NT2/D1 (cell line): ENCODE measurements at places on chromosomes 5 and 9.

- DNase-seq = no peak
Measured at GRCh38 chr5:150295741-150296486, 6.3 kb upstream of the CAMK2A start.

DNA sequence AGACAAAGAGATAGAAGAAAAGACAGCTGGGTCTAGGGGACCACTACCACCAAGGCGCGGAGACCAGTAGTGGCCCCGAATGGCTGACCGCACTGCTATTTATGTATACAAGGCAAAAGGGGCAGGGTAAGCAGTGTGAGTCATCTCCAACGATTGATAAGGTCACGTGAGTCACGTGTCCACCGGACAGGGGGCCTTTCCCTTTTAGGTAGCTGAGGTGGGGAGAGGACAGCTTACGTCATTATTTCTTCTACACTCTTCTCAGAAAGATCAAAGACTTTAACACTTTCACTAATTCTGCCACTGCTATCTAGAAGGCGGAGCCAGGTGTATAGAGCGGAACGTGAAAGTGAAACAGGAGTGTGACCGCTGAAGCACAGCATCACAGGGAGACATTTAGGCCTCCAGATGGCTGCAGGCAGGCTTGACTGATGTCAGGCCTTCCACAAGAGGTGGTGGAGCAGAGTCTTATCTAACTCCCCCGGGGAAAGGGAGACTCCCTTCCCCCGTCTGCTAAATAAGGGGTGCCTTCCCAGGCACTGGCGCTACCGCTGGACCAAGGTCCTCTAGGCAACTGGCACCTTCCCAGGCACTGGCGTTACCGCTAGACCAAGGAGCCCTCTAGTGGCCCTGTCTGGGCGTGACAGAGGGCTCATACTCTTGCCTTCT is 6.1 kb upstream of the PRR16 start:
- DNase-seq = no peak

DNA sequence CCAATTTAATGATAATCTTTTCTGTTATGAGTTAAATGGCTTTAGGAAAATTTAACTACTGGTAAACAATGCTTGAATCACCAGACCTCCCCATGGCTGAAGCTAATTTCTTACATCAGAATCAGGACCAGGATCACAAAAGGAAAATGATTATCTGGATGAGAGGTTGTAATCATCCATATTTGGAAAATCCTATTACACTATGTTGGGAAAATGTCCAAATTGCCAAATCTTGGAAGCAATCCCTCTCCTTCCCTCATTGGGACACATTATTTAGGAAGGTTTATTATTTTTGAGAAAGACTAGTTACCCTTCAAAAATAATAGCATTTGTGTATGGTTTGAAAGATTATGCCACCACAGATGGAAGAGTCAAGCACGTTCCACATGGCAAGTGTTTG is 130.7 kb upstream of the MINAR2 start:
- no peak for DNase-seq

DNA sequence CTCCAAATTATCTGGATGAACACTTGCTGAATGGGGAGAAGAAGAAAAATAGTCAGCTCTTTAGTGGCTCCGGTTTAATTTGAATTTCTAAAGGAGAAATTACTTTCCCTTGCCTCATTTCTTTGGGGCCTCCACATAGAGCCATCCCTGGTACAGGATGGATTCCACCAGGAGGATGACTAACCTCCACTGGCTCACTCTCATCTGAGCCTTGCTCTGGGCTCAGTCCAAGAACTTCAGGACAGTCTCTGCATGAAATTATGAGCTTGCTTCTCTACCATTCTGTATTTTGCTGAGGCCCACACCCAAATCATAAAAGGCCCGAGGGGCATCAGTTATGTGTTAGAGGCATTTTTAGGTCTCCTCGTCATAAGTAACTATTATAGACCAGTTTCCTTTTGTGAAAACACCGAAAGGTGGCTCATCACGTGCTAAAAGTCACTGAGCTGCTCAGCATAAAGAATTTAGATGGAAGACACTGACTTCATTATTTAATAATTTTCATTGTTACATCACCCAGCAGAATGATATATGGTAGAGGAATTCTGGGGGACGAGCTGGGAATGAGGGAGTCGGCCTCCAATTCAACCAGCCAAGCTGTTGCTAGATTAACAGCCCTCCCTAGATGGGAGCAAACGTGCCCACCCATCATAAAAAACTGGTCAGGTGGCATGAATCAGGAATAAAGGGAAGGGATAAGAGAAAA is 222.1 kb downstream of the TARS1 start:
- DNase-seq = no peak

DNA sequence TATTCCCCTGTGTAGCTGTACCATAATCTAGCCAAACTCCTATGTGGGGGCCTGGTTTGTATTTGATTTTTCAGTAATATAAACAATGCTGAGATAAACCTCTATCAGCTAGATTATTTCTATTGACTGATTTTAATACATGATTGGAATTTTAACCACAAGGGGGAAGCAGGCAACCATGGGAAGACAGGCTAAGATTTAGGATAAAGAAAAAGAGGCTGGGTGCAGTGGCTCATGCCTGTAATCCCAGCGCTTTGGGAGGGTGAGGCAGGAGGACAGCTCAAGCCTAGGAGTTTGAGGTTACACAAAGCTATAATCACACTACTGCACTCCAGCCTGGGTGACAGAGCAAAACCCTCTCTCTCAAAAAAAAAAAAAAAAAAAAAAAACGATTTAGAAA is 18.1 kb upstream of the GPX3 start:
- no peak for DNase-seq

- no peak for DNase-seq
Measured at GRCh38 chr5:163622799-163623198, 117.4 kb downstream of the MAT2B start.

GRCh38 chr5:151570512-151571269 is 20.4 kb downstream of the FAT2 start:
- no peak for DNase-seq

DNA sequence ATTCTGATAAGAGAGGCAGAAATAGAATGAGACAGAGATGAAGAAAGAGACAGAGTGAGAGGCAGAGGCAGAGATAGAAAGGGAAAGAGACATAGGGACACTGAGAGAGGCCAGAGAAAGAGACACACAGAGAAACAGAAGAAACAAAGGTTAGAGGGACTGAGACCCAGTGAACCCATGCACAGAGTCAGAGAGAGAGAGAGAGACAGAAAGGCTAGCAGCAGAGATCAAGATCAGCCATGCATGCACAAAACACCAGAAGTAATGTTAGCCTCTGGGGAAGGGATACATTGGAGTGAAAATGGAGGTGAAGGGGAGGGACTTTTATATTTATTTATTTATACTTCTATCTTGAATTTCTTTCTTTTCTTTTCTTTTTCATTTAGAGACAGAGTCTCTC is 14.1 kb upstream of the SPARC start:
- no peak for DNase-seq

DNA sequence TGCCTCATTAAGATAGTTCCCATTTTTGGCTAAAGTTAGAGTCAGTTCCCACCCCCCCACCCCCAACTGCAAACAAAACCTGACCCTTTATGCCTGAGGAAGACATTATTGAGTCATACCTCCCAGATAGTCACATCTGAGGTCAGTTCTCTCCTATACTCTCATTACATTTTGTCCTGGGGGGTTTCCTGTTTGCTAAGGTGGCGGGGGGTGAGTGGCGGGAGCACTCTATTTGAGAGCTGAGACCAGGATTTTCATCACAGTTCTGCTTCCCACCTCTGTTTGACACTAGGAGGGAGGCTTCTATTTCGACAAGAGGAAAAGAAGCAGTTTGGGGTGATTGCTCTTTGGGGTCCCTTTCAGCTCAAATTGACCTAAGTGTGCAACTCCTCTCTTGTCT is 59.4 kb upstream of the ICE1 start:
- no peak for DNase-seq

DNA sequence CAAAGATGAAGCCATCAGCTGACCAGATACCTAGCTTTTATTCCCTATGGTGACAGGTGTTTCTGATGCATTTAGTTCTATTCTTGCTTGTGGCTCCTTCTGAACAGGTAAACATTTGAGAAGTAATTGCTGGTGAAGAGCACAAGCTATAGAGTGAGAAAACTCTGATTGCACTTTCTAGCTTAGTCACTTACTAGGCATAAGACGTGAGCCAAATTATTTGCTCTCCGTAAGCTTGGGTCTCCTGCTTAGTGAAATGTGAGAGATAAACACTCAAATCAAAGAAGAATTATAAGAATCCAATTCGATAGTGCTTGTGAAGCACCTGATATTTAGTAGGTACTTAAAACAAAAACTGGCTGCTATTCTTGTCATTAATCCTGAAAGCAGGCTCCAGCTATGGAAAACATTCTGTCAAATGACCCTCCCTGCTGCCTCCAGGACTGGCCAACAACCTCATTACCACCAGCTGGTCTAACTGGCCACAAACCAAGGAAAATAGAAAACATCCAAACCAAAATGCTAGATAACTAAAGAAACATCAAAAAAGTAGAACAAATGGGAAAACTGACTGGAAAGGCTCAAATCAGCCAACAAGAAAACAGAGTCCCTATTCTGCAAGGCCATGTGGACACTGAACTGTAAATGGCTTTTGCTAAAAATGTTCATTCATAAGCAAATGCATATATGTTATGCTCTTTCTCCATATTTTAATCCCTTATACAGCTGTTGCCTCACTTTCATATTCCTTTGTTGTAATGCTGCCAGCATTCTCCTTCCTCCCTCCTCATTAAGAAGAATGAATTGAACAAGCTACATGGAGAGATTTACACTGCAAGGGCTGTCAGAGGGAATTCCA is 616.1 kb downstream of the DTWD2 start:
- DNase-seq = no peak

DNA sequence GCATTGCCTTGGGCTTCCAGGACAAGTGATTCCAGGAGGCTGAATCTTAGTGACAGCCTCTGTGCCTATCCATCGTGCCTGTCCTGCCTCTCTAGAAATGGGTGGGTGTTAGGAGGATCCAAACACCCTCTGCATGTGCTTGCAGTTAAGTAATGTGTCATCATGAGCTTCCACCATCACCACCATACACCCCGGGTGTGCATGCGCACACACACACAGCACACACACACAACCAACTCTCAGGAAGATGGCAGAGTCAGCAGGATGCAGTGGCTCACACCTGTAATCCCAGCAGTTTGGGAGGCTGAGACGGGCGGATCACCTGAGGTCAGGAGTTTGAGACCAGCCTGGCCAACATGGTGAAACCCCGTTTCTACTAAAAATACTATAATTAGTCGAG is 22.8 kb upstream of the CERCAM start:
- no peak for DNase-seq

DNA sequence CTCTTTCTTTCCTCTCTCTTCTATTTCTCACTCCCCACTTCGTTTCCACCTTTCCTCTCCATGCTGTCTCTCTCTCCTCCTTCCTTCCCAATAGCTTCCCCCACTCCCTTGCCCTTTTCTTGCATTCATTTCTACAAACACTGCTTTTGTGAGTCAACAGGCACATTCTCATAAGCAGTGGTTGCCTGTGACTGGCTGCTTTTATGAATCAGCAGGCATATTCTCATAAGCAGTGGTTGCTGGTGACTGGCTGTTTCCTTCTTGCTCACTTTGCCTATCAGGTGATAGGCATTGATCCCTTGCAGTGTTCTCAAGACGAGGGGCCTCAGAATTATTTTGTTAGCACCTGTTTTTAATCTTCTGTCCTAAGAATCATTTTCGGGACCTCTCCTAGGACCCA is 116.1 kb upstream of the ACTBL2 start:
- DNase-seq = no peak

GRCh38 chr5:54281960-54282692 is 28.2 kb downstream of the ARL15 start:
- no peak for DNase-seq

GRCh38 chr5:140321796-140322195 is 18.9 kb upstream of the PFDN1 start:
- no peak for DNase-seq

GRCh38 chr9:73213300-73213699 is 61.6 kb downstream of the ANXA1 start:
- no peak for DNase-seq

GRCh38 chr9:5479994-5480694 is 29.8 kb downstream of the CD274 start:
- DNase-seq = no peak

- no peak for DNase-seq
Measured at GRCh38 chr9:20606652-20607051, 15.6 kb downstream of the MLLT3 start.

DNA sequence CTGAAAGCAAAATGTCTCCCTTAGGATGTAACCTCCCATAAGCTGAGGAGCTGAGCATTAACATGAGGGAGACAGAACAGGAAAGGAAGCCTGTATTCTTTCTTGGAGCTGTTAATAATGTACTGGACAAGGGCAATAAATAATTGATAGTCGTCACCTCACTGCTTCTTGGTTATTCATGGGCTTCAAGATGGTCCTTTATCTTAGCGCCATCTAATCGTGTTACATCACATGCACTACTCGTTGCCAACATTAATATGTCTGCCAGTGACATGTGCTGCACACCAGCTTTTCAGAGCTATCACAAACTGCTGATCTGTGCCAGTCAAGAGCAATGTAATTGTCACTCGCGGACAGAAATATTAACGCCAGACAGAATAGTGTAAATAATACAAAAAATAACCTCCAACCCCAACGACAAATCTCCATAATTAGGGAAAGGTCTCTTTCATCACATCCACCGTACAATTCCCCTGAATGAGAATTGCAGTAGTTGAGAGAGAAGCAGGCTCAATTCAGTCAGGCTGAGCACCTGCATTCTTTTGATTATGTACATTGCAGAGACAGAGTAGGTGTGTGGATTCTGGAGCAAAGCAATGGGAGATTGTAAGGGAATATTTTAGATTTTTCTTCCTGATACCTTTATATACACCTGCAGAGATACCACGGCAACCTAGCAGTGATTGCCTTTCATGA is 267.1 kb downstream of the SPATA31D1 start:
- DNase-seq = no peak

GRCh38 chr5:143373076-143373475 is 30.4 kb downstream of the NR3C1 start:
- DNase-seq = no peak

- no peak for DNase-seq
Measured at GRCh38 chr5:64979531-64979930, 210.8 kb downstream of the CWC27 start.

- no peak for DNase-seq
Measured at GRCh38 chr9:109828254-109828653, 48.3 kb downstream of the PALM2AKAP2 start.

DNA sequence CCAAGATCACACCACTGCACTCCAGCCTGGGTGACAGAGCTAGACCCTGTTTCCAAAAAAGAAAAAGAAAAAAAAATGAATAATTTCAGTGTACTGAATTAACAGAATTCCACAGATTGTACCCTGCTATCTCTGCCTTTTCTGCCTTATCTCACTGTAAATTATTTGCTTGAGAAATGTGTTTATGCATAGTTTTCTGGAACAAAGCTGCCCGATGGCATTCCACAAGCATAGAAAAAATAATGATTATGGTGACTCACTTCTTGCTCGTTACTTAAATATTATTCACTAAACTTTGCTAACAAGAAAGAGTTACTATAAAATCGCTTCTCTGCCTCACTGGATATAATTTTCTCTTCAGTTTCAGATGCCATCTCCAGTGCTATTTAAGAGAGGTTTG is 88.7 kb upstream of the FAM169A start:
- no peak for DNase-seq
